ENCODE measurements at places on chromosomes 11 and 22. TPM values are rescaled to one million over a fixed set of nuclear protein-coding genes. Genes with fewer than 3 reads are reported as not detected.

DSCAML1 gene
- not detected for total RNA-seq

CLCF1 gene
- total RNA-seq, result 5.6 TPM

DENND6B gene
- 8.1 TPM for total RNA-seq

ALX4 gene
- total RNA-seq, result not detected

MYO18B gene
- 0.20 TPM for total RNA-seq

LRRC56 gene
- 2.7 TPM for total RNA-seq

SMIM38 gene
- total RNA-seq, result 0.60 TPM

PACSIN3 gene
- 69.4 TPM for total RNA-seq

DNA sequence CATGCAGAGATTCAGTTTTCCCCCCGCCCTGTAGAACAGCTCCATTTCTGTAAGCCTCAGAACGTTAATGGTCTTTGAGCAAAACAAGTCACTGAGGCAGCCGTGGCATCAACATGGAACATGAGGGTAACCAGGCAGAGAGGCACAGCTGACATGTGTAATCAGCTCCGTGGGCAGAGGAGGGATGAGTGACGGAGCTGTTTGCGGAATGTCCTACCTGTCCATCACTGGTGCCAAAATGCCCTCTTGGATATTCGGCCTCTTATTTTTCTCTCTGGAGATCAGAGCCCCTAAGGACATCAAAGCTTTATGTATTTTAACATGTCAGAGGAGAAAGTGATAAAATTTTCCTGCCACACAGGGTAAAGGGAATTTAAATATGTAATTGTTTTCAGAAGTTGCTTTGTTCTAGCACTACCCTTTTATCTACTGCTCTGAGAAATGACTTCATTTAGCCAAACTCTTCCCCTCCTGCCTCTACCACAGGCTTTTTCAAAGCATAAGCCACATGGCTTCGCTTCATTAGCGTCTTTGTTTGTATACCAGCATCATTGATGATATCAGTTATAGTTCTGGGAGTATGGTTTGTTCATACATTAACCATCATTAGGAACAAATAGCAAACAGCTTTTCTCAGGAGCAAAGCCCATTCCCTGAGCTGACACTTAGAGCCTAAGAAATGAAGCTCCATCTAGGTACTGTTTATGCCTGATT, 32.9 kb downstream of the C11orf71 start:
- no peak for DNase-seq

DNA sequence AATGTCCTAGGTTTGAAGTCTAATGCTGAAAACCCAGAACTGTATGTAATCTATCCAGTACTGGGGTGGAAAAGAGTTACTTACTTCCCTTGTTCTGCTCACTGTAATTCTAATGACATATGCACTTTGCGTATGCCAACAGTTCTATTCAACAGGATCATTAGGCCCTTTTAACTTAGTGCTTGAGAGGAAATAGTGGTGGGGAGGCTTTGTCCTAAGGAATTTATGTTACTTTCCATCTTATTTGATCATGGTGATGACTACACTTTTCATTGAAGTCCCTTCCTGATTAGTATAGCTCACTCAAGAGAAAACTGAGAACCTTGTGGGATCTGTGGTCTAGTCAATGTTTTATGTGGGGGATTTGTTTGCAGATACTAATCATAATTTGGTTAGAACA, 348.2 kb downstream of the GUCY1A2 start:
- no peak for DNase-seq

GRCh38 chr11:13098063-13098462, 88.9 kb downstream of the RASSF10 start:
- DNase-seq, result no peak
